ENCODE measurements at places on chromosomes 3 and 15.

DNA sequence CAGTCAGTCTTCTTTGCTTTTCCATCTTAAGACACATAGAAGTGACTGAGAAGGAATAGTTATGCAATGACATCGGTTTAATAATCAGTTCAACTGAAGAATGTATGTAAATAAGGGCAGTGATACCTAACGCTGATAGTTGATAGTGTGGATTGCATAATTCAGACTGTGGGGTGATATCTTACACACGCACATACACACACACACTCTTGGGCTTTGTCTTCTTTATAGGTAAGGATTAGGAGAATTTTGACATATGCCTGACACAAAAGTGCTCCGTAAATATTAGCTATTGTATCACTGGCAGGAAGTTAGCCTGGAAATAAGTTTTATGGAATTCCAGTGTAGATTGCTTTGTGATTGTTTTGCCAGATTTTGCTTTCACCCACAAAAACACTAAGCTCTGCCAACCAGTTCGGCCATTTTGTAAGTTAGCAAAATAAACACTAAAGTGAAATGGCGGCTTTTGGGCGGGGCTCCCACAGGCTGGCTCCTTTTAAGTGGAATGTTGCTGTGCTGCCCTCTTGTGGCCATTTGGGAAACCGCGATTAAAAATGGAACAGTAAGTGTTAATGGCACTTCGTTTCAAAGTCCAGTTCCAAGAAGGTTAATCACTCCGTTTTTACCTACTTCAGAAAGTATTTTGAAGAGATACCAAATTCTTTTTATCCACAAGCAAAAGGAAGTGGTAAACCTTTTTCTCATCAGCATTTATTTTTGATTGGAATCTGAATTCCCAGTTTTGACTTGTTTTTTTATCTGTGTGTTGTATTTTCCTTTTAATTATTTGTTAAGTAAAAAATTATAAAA lies 17.7 kb downstream of the CHD2 start:
- peak; percentile 54 for DNase-seq

DNA sequence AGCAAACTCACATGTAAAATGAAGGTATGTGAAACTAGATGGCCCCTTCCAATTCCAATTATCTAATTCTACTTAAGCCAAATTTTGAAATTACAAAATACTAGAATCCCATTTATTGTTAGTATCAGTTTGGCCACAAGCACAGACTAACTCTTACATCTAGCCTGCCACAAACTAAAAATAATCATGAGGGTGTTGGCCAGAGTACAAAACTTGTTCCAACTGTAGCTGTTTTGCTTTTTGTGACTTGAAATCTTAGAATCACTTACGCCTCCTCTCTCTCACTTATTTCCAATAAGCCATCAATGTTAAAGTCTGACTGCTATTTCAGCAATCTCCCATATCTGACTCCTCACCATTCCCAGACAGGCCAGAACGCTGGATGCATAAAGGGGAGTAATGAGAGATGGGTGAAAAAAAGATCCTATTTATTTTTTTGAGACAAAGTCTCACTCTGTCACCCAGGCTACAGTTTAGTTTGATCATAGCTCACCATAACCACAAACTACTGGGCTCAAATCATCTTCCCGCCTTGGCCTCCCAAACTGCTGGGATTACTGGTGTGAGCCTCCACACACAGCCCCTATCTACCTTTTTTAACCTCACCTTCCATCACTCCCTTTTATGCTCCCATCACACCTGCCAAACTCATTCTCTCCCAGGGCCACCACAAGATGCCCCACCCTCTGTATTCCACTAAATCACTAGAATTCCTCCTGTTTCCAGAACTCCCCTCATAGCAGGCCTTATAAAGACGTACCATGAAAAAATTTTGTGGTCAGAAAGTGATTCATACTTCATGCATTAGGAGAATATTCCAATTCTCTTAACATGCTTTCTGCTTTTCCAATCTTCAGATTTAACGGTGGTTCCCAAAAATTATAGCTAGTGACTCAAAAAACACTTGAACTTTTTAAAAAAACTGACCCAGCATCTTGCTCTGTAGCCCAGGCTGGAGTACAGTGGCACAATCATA lies 36.5 kb downstream of the ATOSA start:
- DNase-seq, result peak; percentile 57

DNA sequence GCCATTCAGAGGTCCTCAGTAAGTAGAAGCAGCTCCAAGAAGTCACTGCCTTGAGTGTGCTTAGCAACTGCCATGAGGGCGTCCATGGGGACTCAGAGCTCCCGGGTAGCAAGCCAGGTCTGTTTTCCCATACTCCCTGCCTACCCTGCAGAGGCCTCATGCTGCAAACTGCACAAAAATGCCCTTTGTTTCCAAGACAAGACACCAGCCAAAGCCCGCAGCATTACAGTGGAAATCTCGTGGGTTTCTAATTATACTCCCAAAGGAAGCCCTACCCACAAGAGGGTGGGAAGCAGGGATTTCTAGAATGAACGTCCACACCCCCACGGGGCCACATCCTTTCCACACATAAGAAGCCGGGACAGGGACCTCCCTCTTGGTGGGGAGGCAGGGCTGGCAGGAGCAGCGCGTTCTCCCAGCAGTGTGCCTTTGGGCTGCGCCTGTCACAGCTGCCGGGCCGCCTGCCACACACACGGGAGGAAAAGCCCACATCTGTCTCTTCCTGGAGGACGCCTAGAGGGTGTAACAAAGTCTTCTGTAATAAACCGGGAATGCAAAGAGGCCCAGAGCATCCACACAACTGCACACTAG lies 31.1 kb downstream of the FAM174B start:
- no peak for DNase-seq

DNA sequence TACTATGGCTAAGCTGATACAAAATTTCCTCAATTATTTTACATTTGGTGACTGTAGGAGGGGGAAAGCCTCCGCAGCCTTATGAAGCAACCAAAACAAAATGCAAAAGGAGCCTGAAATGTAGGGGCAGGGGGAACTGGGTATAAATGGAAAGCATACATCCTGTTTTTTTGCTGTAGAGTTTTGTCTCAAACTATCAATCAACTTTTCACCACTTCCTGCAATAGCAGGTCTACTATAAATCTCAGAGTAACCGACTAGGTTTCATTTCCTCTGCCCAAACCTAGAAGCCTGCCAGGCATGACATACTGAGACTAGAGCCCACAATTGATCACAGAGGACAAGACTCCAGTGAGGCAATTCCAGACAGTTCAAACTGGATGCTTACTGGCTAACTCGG lies 91.3 kb downstream of the SHQ1 start:
- no peak for DNase-seq

GRCh38 chr3:165617134-165617533 lies 220.1 kb downstream of the BCHE start:
- no peak for DNase-seq

DNA sequence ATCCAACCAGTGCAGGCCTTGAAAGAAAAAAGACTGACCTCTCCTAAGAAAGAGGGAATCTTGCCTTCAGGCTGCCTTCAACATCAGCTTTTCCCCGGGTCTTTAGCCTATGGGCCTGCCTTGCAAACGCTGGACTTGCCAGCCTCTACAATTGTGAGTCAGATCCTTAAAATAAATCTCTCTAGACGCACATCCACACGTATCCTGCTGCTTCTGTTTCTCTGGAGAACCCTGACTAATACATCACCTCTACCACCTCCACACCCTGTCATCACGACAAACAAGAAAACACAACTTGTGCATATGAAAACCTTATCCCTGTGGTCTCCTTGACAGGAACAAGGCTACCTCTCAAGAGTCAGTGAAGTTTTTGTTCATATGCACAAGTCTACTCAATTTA lies 11.8 kb downstream of the CYFIP1 start:
- DNase-seq, result peak; percentile 59

GRCh38 chr3:188156056-188156455 lies 2.1 kb downstream of the LPP start:
- DNase-seq, result no peak

DNA sequence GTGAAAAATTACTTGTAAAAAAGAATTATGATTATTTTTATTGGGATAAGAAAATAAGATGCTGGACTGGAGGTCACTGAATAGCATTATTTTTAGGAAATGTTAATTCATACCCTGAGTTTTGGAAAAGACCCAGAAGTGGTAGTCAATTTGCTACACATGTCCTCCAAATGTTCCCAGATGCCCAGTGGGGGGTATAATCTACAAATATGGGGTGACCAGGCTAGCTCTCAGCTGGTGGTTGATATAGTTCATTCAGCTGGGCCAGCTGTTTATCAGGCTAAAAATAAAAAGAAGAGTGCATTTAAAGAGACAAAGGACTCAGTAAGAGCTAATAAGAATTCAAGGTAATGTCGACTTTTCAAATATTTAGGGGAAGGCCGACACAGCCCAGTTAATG lies 402.0 kb upstream of the GOLIM4 start:
- DNase-seq, result no peak

DNA sequence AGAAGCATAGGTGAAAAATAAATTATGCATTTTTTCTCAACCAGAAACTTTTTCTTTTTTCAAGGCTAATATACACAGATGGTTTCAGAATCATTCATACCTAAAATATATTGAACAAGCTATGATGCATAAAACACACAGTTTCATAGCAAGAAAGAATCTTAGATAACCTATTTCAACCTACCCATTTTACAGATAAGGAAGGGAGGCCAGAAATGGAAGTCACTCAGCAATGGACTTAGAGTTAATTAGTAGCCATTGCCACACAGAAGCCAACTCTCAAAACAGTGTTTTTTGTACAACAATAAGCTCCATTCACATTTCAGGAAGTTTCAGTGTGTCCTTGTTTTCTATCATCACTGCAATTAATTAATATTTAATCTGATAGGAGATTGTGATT lies 27.5 kb upstream of the STRIT1 start:
- no peak for DNase-seq

DNA sequence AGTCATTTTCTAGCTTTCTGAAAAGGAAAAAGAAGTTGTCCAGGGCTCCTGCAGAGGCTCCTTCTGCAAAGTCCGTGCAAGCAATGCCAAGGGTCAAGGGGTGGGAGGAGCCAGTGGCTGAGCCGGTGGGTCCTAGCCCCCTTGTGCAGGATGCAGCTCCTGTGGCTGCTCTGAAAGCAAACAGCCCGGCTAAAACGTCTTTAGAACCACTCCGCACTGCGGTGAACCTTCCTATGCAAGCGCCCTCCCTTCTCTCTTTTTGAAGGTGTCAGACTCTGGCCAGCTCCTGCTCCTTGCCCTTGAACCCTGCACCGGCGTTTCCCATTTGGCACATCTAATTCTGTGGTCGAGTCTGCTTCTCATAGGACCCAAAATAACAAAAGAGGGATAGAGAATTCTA lies 183.1 kb downstream of the UACA start:
- no peak for DNase-seq

- no peak for DNase-seq
Measured at GRCh38 chr15:22895465-22896190, 57.2 kb downstream of the NIPA2 start.

DNA sequence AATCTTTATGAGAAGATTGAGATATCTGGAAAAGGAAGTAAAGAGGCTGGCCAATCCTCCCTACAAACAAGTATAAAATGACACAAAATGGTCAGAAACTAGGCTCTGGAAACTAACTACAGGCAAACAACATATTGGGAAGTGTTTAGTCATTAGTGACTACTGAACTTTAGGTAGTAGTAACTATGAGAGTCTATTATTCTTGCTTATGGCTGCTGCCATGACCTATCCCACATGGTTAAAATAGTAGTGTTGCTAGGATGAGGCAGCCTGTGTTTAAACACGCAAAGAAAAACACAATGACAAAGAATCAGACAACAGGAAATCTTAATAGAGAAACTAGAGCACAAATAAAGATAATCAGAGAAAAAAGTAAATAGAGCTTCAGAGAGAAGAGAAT lies 67.9 kb downstream of the RFX7 start:
- DNase-seq, result no peak

DNA sequence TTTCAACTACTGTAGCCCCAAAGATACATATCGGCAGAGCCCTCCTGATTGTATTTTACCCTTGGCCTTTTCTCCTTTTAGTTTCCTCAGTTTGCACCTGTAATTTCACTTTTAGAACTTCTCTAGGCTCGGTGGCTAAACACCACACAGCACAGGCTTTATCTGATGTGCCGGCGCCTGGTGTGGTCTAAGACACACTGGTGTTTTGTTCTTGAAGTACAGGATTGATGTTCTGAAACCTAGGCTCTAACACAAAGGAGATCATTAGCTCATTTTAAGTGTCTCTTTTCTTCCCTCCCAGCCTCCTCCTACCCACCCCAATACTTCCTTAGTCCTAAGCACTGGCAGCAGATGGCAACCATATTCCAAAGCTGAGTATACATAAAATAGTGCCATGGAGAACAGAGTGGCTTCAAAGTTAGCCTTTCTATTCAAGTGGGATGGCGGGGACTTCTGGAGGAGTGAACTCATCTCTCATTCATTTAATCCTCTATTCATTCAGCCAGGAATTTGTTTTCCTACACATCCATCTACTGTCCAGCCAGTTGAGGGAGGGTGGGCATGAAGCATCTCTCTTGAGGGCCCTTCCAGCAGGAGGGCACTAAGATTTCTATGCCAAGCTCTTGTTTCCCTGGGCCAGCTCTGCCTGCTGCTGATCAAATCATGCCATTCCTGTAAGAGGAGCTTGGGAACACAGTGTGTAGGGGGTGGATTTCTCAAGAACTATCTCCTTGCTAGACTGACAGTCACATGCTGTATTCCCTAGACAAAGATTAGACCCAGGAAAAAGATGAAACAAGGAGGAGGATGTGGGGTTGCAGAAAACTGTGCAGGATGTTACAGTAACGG lies 71.2 kb downstream of the TIGIT start:
- DNase-seq, result no peak

DNA sequence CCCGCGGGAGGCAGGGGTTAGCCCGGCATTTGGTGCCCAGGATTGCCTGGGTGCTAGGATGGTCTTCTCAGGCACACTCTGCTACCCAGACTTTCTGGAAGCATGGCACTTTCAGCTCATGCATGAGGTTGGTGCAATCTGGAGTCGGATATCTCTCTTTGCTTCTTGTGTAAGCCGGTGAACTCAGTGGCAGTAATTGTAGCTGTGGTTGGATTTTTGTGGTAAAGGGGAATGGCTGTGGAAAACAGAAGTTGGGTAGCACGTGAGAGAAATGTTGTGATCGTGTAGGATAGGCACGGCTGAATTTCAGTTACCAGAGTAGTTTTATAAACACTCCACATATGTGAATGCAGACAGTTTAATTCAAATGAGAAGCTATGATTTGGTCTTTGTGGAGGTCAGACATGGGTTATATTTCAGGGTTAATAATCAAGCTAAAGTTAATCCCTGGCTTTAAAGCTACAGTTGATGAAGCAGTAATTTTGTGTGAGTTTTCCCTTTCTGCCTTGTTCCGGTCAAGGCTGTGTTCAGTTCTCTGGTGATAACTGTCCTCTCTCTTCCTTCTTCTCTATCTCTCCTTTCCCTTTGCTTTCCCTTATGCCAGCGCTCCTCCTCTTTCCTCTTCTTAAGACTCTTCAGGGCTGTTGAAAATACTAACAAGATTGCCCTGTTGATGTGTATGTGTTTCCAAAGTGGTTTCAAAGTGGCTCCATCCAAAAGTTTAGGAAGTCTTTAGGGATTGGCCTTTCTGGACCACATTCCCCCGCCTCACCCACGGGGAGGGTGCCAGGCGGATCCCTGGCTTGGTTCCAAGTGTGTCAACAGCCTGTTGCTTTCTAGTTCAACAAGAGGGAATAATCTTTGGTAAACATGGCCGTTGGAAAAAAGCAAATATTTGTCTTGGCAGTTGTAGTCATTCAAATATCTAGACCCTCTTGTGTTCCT lies 404.6 kb upstream of the C2CD4B start:
- peak; percentile 84 for DNase-seq

Data from AG04449 (cell line).